ENCODE measurements at places on chromosomes 7 and 10. TPM values are rescaled to one million over a fixed set of nuclear protein-coding genes. Genes with fewer than 3 reads are reported as not detected.

SPDYE6 gene
- polyA plus RNA-seq, result 0.65 TPM

PON3 gene
- 2.5 TPM for polyA plus RNA-seq

RHOBTB1 gene
- polyA plus RNA-seq, result 82.6 TPM

GPR141 gene
- 0.32 TPM for polyA plus RNA-seq

CACNB2 gene
- polyA plus RNA-seq, result 6.0 TPM

NUTM2B gene
- polyA plus RNA-seq, result 2.9 TPM

STAM gene
- polyA plus RNA-seq, result 29.2 TPM

PTPN20 gene
- polyA plus RNA-seq, result 1.4 TPM

AKR1C2 gene
- polyA plus RNA-seq, result 9.2 TPM

REEP3 gene
- 36.3 TPM for polyA plus RNA-seq

ST8SIA6 gene
- 1.3 TPM for polyA plus RNA-seq

ANAPC16 gene
- polyA plus RNA-seq, result 173 TPM

KIAA1549 gene
- 11.6 TPM for polyA plus RNA-seq

SNX8 gene
- polyA plus RNA-seq, result 33.0 TPM

GHRHR gene
- 0.41 TPM for polyA plus RNA-seq

RBP4 gene
- 0.43 TPM for polyA plus RNA-seq

CPVL gene
- polyA plus RNA-seq, result 47.4 TPM

FAM25A gene
- not detected for polyA plus RNA-seq

FZD8 gene
- 12.8 TPM for polyA plus RNA-seq

HTR7 gene
- 0.47 TPM for polyA plus RNA-seq

HOXA11 gene
- 44.4 TPM for polyA plus RNA-seq

NEURL1 gene
- polyA plus RNA-seq, result 1.8 TPM

SPDYE16 gene
- 4.4 TPM for polyA plus RNA-seq

ANKRD1 gene
- 0.68 TPM for polyA plus RNA-seq

GALNT17 gene
- 3.1 TPM for polyA plus RNA-seq

TWIST1 gene
- polyA plus RNA-seq, result 7.5 TPM

NEUROG3 gene
- polyA plus RNA-seq, result not detected

TFPI2 gene
- 14.1 TPM for polyA plus RNA-seq

UPK3B gene
- polyA plus RNA-seq, result 2.8 TPM

ODAD2 gene
- polyA plus RNA-seq, result 1.1 TPM

KLF14 gene
- polyA plus RNA-seq, result 0.51 TPM

LIPJ gene
- polyA plus RNA-seq, result 0.31 TPM

TMEM176A gene
- polyA plus RNA-seq, result 103 TPM

FAM25G gene
- not detected for polyA plus RNA-seq

NODAL gene
- polyA plus RNA-seq, result 0.61 TPM

SPDYE8 gene
- 1.0 TPM for polyA plus RNA-seq

HMX2 gene
- 2.9 TPM for polyA plus RNA-seq

FGL2 gene
- 52.9 TPM for polyA plus RNA-seq

SCIN gene
- polyA plus RNA-seq, result 126 TPM

BCAP29 gene
- polyA plus RNA-seq, result 53.2 TPM

NAMPT gene
- 43.2 TPM for polyA plus RNA-seq

SDK1 gene
- 10.2 TPM for polyA plus RNA-seq

MCM10 gene
- 8.7 TPM for polyA plus RNA-seq
